ENCODE measurements at places on chromosomes 7 and 10.

GRCh38 chr7:45416846-45417245 lies 157.3 kb upstream of the ADCY1 start:
- no peak for DNase-seq

GRCh38 chr10:55019439-55019838 lies 218.4 kb upstream of the PCDH15 start:
- no peak for DNase-seq

GRCh38 chr10:78222096-78222790 lies 188.6 kb downstream of the RPS24 start:
- no peak for DNase-seq

DNA sequence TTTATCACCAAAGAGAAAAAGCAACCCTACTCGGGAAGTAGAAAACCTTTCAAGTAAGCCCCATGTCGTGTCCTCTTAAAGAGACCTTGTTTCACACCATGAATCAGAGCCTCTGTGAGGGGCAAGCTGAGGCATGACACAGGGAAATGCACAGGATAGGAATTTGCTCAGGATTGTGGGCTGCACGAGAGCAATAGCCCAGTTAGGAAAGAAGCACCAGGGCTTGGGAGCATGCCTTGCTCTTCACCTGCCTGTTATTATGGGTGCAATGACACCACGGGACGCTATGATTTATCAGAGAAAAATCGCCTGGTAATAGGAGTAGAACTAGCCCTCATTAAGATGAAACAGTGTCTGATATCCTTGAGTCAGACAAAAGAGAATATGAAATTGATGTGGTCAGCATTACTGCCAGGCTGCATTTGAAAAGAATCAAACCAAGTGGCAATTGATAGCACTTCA lies 562.9 kb upstream of the NRP1 start:
- DNase-seq, result no peak

GRCh38 chr10:110032801-110033700 lies 25.3 kb downstream of the ADD3 start:
- DNase-seq, result no peak

DNA sequence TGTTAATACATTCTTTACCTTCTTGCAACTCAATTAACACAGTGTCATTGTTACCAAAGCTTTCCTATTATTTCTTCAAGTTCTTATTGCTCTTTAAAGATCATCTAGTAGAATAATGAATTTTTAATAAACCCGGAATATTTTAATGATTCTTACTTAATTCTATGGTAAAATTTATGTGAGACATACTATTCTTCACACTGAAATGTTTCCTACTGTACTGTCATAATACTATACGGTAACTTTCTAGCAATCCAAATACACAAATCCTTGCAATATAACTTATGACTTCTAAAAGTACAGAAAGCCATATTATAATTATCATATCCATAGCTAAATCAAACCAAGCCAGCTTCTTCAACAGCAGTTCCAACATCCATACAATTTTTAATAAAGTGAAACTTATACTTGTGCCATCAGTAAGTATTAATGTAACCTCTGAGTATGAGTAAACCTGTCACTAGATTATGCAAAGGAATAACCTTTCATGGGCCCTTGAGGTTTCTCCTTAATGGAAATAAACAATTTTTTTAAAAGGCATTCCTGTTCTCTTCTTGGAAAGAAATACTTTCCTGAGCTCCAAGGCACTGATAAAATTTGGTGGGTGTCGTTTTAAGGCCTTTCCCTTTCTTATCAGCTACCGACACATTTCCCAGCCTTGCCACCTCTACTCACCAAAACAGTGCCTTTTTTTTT lies 87.4 kb downstream of the IMMP2L start:
- DNase-seq, result no peak

Measured in cortex of kidney (tissue), 1 donor.